ENCODE measurements at places on chromosomes 3 and 15.

DNA sequence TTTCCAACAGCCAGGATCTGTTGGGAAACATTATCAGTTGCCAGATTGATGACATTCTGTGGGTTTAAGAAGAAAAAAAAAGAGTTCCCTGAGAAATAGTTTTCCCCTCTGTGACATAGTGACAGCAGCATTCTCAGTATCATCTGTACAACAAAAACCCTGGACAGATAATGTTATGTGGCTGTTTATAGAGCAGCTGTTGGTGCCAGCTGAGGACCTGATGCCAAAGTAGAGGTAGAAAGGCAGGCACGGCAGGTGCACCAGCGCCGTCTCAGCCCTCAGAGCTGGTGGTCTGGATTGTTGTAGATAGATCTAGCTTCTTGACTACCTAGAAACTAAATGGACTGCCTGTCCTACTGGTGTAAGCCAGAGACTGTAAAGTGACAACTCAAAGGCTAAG is 56.2 kb upstream of the FILIP1L start:
- DNase-seq = no peak

GRCh38 chr3:111812701-111813100 is 46.4 kb upstream of the PHLDB2 start:
- DNase-seq = no peak

GRCh38 chr15:77513226-77513625 is 92.5 kb downstream of the HMG20A start:
- no peak for DNase-seq

- DNase-seq = no peak
Observed at GRCh38 chr15:59292442-59293151, 80.1 kb downstream of the MYO1E start.

GRCh38 chr3:23968463-23969184 is 23.5 kb downstream of the NR1D2 start:
- no peak for DNase-seq

GRCh38 chr3:59254976-59255375 is 205.2 kb upstream of the CFAP20DC start:
- no peak for DNase-seq

DNA sequence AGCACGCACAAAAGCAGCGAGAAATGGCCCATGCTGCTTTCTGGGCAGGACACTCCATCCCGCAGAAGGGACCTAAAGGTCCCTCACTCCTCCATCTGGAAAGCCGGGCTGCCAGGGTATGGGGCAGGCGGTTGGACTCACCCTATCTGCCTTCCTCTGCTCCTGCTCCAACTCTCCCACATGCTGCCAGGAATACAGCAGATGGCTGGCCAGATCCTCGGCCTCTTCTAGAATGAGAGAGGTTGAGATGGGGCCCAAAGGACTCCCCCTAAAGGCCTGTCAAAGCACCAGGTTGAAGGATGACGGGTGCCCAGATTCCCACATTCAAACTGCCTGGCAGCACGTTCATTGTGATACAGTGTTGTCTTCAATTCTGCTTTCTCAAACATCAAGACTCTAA is 85.1 kb upstream of the C2CD4B start:
- DNase-seq = no peak

GRCh38 chr3:44865272-44866035 is 3.7 kb downstream of the TMEM42 start:
- DNase-seq = no peak

- no peak for DNase-seq
Observed at GRCh38 chr3:39497753-39498152, 30.3 kb downstream of the MOBP start.

DNA sequence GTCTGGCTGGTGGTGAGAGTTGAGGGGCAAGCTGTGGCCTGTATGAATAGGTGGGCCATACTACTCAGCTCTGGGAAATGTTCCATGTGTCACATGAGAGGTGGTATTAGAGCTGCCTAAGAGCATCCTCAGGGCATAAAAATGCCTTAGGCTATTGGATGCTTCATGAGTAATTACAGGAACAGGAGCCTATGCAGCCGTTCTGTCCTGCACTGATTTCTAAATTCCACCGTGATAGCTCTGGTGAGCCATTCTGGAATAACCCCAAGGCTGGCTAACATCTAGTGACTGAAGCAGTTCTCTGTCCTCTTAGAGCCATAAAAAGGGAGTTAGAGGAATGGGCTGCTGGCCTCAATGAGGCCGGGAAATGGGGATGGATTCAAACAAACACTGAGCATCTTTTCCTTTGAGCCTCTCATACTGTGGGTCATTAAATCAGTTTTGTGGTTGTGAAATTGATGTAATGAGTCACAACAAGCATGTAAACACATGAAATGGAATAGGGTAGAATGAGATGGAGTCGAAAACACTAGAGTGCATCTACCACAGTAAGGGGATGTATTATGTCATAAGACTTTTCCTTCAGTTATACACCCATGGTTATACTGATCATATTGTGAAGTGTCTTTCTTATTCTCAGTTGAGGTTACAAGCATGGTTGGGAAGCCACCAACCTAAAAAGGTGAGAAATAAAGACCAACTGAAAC is 41.0 kb downstream of the DGKG start:
- DNase-seq = no peak

DNA sequence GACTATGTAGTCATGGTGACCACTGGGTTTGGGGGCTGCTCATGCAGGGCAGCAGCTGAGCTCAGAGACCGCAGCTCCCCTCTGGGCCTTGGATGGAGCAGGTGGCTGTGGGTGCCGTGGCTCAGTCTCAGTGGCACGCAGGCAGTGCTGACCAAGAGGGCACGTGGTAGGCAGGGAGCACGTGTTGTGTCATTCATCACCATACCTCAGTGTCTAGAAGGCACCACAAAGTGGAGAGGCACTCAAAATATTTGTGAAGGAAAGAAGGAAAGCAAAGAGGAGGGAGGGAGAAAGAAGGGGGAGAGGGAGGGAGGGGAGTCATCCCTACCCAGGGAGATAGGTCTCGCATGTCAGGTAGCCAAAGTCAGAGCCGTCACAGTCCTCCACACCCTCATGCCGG is 26.1 kb downstream of the EAF1 start:
- no peak for DNase-seq

DNA sequence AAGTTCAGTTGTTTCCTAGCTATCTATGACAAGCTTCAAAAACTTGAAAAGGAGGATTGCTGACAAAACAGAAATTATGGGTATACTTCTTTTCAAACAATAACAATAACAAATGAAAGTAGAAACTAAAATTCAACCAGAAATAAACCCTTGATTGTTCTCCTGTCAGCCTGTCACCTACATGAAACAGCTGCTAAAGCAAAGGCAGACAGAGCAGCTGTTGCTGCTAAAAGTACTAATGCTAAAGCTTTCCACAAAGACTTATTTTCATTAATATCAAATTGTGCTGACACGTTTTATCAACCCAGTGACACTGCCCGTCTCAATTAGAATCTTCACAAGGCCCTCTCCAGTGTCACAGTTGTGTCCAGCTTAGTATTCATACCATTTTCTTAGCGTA is 533.2 kb upstream of the GBE1 start:
- DNase-seq = no peak

- DNase-seq = no peak
Observed at GRCh38 chr3:46389306-46389705, 17.6 kb downstream of the CCR5AS start.

- DNase-seq = no peak
Observed at GRCh38 chr3:99108508-99108907, 207.0 kb upstream of the DCBLD2 start.

GRCh38 chr15:85831415-85832113 is 36.8 kb upstream of the KLHL25 start:
- DNase-seq = peak; percentile 82

DNA sequence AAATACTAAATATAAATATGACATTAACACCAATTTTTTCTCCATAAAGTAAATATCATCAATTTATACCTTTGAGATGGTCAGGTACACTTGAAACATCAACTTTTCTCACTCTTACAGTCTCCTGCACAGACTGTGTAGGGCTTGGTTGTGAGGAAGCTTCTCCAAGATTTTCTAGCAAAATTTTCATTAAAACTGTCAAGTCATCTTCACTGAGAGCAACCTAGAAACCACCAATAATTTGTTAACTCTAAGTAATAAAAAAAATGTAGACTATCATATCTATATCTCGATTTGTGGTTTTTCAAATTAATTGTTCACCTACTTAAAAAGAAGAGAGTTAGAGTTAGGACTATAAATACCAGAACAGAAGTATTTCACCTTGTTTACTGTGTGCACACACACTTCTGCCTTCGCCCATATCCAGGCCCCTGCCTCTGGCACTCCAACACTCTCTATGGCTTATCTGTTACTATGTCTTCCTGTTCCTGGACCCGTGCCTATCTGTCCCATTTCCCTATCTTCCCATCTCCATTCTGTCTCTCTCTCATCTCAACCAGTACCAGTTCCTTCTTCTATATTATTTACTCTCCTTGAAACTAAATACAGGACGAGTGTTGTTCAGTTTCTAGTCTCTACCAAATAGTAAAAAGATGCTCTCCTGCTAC is 123.6 kb downstream of the VPS13C start:
- no peak for DNase-seq

DNA sequence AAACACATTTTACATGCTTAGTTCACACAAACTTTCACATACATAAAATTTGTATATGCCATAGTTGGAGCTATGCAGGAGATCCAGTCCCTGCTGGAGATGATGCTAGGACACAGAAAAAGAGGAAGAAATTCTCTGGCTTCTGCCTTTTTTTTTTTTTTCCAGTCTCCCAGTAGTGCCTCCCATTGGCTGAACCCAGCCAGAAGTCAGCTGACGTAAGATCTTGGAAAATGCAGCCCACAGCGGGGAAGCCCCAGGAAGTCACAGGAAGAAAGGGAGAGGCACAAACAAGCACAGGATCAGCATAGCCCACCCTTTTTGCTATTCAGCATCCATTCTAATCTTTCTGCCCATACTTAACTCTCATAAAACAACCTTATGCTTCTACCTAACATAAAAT is 38.5 kb downstream of the SCN11A start:
- no peak for DNase-seq

- no peak for DNase-seq
Observed at GRCh38 chr3:44886561-44886960, 12.2 kb downstream of the TGM4 start.

GRCh38 chr15:98003996-98004395 is 43.5 kb downstream of the ARRDC4 start:
- DNase-seq = no peak

DNA sequence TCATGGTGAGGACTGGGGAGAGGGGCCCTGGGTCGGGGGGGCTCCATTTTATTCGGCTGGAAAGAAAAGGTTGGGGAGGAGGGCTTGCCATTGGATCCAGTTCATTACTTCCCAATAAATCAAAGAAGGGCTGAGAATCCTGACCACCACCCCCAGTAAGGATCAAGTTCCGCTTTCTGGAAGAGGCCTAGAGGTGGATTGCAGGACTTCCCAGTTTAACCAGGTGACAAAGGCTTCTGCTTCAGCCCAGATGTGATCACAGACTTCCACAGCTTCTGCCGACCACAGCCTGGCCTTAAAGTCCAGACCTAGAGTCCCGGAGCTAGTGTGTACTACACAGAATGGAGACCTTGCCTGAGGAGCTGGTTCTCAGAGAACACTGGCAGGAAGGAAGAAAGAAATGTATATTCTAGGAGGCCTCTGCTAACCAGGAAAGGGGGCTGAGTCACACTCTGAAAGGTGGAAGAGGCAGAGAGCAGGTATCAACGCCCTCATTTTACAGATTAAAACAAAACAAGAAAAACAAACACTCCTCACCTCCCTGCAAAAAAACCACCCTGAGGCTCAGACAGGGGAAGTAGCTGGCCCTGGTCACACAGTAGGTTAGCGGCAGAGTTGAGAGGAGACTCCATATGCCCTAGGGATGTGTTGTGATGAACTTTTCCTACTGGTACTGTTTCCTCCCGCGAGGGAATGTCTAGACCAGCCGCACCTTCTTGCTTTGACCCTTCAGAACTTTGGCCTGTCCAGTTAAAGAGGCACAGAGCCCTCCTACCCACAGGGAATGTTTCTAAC is 1.1 kb upstream of the CEMIP start:
- DNase-seq = no peak

GRCh38 chr3:76349715-76350480 is 564.5 kb upstream of the ZNF717 start:
- no peak for DNase-seq

DNA sequence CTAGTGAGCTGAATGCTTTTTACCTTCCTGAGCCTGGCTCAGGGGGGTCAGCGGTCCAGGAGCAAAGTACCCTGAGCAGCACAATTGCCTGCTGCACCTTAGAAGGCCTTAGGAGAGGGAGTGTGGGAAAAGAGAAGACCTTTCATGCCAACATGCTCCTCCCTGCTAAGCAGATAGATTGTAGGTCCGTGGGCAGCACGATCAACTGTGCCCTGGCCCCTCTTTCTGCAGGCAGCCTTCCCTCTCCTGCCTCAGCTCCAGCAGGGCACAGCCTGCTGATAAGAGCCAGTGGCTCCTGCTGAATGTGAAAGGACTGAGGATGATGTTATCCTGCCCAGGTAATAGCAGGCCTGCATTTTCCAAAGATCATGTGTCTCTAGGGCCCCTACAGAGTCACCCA is 4.1 kb downstream of the CORO2B start:
- DNase-seq = no peak

- no peak for DNase-seq
Observed at GRCh38 chr3:13644341-13645117, 95.6 kb downstream of the FBLN2 start.

GRCh38 chr3:185724761-185725160 is 100.1 kb downstream of the IGF2BP2 start:
- DNase-seq = no peak

- DNase-seq = no peak
Observed at GRCh38 chr3:52240886-52241370, 2.0 kb upstream of the TWF2 start.

DNA sequence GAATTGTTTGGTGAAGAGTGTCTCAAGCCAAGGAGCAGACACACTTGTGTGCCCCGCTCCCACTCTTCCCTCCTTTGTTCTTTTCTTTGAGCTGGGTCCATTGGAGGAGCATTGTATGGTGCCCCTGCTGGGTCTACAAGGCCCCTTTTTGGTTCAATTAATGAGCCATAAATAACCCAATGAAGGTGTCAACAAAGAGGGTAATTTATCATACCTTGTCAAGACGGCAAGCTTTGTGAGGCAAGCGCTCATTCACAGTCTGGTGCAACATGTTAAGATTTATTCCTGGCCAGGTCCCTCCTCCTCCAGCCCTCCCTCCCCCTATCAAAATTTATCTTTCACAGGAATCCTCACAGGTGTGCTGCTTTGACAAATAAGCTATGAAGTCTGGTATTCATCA is 300.1 kb downstream of the RORA start:
- no peak for DNase-seq

GRCh38 chr3:192888190-192888589 is 29.5 kb downstream of the MB21D2 start:
- DNase-seq = no peak

DNA sequence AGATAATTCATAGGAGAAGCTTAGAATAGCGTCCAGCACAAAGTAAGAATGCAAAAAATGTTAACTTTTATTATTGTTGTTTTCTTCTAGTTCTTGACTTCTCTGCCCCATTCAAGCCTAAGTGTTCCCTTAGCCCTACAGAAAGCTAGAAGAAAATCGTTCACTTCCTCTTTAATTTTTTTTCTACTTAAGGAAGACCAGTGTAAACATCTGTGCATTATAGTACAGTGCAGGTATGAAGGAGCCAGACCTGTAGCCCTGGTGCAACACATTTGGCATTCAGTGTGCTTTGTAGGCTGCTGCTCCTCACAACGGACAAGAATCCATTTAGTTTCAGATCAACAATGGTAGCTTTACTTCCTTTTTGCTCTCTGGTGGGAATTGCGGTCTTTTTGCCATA is 127.8 kb upstream of the SLC7A14 start:
- DNase-seq = no peak

Measured in tibial nerve (tissue), 4 donors.